ENCODE measurements at places on chromosomes 16 and 17.

DNA sequence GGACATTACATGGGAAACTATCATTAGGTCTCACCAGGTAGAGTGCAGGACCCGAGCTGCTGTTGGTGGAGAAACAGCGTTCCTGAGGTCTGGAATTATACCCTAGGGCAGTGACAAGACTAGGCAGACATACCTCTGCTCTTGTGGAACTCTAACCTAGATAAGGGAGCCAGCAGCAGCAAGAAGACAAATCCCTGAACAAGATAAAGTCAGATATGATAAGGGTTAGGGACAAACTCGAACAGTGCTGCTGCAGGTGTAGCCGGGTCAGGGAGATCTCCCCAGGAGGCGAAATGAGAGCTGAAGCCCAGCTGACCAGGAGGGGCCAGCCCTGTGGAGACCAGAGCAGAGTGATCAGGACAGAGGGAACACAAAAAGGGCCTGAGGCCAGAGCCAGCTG, 34.7 kb downstream of the ARSG start:
- DNase-seq, result no peak

GRCh38 chr16:1428511-1428910, 2.4 kb upstream of the PERCC1 start:
- DNase-seq, result no peak

DNA sequence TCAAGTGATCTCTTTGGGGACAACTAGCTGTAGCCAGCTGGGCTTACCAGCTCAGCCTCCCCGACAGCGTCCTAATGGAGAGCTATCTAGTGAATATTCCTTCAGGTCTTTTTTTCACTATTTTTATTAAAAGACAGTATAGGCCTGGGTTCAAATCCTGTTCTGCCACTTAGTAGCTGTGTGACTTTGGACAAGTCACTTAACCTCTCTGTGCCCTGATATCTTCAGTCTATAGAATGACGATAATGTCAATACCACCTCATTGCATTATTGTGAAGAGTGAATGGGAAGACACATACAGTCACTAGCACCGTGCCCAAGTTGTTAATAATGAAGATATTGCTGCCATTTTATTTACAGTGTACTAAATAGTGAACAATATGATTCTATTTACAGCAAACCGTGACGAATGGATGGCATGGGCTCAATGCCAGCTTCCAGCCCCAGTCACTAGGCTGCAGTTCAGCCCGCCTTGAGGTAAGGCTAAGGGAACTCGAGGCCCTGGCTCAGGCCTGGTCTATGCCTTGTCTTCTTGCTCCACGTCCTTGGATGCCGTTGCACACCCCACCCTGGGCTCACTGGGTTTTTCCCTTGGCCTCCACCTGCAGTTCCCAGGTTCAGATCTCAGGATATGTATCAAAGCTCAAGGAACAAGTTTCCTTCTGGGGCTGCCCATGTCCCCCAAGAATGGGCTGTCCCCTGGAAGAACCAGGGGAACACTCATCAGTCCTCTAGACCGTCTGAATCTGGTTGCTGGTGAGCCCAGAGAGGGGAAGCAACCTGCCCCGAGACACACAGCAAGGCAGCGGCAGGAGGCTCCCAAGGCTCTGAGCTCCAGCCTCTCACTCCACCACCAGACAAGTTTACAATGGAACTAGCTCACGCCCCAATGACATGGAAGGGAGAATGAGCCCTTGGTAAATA, 95.4 kb upstream of the TNRC6C start:
- no peak for DNase-seq

DNA sequence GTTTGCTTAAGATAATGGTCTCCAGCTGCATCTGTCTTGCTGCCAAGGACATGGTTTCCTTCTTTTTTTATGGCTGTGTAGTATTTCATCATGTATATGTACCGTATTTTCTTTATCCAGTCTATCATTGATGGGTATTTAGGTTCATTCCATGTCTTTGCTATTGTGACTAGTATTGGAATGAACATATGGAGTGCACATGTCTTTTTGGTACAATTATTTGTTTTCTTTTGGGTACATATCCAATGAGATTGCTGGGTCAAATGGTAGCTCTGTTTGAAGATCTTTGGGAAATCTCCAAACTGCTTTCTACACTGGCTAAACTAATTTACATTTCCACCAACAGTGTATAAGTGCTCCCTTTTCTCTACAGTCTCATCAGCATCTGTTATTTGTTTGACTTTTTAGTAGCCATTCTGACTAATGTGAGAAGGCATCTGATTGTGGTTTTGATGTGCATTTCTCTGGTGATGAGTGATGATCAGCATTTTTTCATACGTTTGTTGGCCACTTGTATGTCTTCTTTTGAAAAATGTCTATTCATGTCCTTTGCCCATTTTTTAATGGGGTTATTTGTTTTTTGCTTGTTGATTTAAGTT, 66.2 kb downstream of the TNFRSF13B start:
- no peak for DNase-seq

- DNase-seq, result no peak
These were observed 22.5 kb downstream of the METRNL start for GRCh38 chr17:83101805-83102480.

GRCh38 chr17:44314031-44314430, 5.6 kb downstream of the RUNDC3A start:
- DNase-seq, result no peak

DNA sequence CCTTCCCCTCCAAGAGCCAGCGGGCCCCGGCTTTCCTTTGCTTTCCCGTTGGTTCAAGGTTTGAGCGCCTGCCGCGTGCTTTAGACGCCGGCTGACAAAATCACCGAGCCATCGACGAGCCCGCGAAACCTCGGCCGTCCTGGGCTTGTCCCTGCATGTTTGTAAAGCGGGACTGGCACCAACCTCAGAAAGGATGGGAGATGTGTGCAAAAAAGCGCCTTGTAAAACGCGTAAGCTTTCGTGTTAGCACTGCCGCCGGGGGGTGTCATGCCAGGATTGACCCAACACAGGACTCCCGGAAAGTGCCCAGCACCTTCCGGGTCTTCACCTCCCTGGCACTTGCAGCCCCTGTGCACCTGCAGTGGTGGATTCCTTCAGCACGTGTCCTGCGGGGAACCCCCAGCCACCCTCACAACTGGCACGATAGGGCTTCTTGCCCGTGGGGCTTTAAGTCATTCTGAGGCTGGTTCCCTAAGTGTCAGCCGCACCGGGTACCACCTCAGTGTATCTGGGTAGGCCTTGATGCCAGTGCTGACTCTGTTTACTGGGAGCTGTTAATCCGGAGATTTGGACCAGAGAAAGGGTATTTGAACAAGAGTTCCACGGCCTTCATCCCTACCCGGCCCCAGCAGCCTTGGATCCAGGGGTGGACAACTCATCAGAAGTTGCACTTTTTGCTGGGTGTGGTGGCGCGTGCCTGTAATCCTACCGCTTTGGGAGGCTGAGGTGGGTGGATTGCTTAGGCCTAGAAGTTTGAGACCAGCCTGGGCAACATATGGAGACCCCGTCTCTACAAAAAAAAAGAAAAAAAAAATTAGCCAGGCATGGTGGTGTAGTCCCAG, 817 bp downstream of the NDUFAF8 start:
- DNase-seq, result peak; percentile 13

GRCh38 chr17:4161967-4162305, 18.9 kb downstream of the CYB5D2 start:
- no peak for DNase-seq

DNA sequence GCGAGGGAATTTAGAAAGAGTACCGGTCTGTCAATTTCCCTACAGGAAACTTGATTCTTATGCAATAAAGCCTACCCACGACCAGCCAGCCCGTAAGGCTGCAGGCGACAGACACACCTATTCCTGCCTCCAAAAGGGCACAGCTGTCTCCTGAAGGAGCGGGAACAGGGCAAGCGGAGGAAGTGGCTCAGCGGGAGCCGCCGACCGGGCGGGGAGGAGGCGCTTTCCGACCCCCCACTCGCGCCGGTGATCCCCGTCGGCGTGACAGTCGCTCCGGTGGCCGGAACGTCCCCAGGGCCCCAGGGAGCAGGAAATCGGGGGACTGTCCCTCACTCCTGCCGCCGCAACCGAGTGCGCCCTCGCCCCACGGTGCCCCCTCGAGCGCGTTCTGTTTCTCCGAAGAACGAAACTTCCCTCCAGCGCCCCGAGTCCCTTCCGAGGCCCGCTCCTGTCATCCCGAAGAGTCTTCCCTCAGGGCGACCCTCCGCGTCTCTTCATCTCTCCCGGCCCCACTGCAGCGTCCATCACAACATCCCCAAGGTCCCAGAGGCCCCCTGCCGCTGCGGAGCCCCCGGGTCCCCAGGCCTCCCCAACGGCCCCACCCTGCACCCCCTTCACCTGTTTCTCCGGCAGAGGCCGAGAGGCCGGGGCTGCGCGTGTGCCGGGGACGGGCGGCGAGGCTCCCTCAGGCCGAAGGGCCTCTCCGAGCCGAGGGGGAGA, 421 bp downstream of the STAT3 start:
- peak; percentile 32 for DNase-seq

DNA sequence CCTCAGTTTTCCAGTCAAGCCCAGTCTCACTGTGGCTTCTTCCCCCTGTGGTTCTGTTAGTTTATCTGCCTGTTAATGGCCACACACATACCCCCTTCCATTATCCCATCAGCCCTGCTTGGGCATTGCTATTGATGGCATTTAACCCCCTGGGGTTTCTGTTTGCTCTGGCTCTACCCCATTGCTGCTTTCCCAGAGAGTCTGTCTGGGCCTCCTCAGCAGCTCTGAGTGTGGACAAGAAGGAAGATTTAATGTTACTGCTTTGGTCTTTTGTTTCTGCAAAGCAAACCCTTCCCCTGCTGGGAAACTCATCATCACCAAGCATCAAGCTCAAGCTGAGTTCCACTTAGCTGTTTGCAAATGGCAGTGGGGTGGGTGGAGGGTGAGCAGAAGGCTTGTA, 162.7 kb downstream of the CCT6B start:
- no peak for DNase-seq

DNA sequence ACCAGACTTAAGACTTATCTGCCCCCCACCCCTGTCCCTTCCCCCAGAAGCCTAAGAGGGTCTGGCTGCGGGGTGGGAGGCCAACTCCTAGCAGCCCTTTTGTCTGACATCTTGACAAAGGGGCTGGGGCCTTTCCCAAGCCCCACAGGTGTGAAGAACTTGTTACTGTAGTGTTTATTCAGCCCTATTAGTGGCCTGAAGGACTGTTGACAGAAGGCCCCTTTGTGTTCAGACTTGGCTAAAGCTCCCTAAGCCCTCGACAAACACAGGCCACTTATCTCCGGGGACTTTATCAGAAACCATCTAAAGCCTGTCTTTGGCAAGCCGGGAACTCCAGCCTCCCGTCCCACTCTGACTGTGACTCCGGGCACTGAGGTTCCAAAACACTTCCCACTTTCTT, 129.8 kb downstream of the NTN1 start:
- no peak for DNase-seq

DNA sequence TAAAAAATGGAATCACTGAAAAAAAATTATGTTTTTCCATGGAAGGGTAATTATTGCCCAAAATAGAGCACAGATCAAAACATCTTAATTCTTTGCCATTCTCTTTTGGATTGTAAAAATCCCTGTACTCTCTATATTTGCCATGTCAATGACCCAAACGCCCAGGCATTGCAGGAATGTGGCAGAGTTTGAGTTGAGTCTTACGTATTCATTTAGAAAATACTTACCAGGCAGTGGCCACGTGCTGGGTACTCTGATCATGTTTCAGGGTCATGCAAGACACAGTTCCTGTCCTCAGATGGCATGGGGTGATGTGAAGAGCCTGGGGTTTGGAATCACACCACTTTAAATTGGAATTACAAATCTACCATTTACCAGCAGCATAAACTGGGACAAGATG, 267.7 kb downstream of the ABCC12 start:
- DNase-seq, result no peak

DNA sequence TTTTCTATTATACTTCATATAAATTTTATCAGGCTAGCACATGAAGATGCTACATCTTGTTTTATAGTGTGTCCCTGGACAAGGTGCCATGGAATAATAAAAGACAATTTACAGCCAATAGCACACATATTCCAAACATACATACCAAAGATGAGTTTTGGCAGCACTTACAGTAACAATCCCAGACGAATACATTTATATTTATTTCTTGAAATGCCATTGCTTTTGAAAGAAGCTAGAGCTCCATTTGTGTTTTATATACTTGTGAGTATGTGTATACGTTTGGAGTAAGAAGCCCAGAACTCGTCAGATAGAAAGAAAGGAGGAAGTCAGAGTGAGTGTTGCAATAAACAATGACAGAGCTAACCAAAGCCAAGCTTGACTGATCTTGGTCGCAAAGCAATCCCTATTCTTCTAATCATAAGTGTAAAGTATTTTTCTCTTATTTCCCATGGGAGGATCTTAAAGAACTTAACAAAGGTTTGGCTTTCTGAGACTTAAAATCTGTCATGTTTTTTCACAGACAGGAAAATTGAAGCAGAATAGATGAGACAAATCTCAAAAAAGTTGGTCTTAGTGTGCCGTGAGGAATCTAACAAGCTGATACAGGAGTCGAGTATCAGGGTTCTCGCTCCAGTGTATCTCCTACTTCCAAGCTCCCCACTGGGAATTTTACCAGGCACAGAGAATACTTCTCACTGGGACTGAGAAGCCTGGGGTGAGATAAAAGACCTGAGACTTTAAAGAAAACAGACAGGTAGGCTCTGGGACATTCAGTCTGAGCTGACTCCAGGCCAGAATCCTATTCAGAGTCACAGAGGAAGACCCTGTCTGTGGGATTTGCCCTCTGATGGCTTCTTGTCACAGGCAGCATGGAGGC, 175.4 kb downstream of the AATF start:
- no peak for DNase-seq

DNA sequence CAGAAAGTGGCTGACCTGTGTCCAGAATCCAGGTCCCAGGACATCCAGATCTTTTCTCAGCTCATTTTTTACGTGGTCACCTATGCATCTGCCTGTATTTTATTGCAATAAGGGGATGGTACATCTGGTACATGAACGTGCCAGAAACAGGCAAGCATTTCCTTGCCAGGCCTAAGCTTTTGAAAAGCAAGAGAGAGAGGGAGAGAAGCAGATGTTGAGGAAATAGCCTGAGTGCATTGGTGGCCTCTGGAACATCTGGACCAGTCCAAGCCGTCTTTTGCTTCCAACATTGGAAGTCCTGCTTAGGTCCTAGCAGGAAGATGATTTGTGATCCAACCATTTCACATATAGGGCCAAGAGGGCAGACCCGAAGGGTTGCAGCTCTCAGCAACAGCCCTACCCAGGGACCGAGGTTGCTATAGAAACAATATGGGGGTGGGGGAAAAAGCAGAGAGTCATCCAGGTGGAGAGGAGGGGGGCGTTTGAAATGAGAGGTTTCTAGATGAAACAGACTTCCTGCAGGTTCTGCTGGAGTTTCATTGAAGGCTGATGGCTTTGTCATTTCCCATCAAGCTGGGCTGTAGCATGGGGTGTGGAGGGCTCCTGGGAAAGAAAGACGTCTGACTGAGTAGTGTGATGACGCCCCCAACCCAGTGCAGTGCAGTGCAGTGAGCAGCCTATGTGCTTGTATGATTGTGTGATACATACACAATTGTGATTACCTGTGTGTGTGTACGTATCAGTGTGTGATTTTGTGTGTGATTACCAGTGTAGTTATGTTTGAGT, 61.6 kb downstream of the SHISA6 start:
- DNase-seq, result no peak

- DNase-seq, result no peak
These were observed 30.7 kb upstream of the SSTR2 start for GRCh38 chr17:73133911-73134649.
